ENCODE measurements at places on chromosomes 1 and 21.

GRCh38 chr1:19468397-19468956 lies 16.9 kb downstream of the CAPZB start:
- DNase-seq = peak; percentile 62

DNA sequence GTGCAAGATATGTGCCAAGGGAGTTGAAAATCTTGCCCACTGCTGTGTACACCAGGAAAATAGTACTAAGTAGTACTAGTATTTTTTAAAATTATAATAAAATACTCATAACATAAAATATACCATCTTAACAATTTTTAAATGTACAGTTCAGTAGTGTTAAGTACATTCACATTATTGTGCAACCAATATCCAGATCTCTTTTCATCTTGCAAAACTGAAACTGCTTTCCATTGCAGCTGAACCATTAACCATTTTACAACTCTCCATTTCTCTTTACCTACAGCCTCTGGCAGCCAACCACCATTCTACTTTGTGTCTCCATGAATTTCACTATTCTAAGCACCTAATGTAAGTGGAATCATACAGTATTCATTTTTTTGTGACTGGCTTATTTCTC lies 19.3 kb upstream of the RAB3GAP2 start:
- no peak for DNase-seq

- peak; percentile 5 for DNase-seq
These were observed 552 bp downstream of the DLGAP3 start for GRCh38 chr1:34928699-34929496.

GRCh38 chr1:190119683-190120082 lies 358.0 kb downstream of the BRINP3 start:
- DNase-seq = no peak

- DNase-seq = no peak
These were observed 64.5 kb upstream of the KCNK1 start for GRCh38 chr1:233549404-233549803.

GRCh38 chr1:34324879-34325440 lies 148.3 kb downstream of the C1orf94 start:
- DNase-seq = no peak

GRCh38 chr21:36695671-36696389 lies 3.1 kb upstream of the SIM2 start:
- DNase-seq = no peak

DNA sequence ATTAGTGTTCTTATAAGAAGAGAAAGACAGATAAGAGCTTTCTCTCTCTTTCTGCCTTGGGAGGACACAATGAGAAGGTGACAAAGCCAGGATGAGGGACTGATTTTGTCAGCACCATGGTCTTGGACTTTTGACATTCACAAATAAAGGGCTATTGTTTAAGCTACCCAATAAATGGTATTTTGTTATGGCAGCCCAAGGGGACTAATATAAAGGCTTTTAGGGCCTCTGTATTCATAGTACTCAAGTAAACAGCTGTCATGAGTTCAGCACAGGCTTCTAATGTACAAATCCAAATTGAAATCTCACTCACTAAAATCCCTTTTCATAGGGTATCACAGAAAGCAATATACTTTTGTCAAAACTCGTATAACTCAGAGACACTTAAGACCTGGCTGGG lies 242.7 kb downstream of the FAF1 start:
- DNase-seq = no peak

DNA sequence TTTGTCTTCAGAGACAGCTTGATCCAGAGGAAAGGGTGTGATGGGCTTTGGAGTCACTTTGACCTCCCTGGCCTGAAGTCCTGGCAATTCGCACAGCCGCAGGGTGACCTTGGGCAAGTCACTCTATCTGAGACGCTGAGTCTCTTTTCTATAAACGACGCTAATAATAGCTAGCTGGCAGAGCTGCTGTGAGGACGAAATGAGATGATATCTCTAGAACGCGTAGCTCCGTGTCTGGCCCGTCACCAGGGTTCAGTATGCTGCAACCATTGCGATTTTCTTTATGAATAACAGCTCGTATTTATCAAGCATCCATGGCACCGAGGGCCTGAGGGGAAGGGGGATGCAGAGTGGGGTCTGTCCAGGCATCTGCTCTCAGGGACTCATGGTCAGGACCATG lies 58.7 kb downstream of the IGSF21 start:
- DNase-seq = no peak

DNA sequence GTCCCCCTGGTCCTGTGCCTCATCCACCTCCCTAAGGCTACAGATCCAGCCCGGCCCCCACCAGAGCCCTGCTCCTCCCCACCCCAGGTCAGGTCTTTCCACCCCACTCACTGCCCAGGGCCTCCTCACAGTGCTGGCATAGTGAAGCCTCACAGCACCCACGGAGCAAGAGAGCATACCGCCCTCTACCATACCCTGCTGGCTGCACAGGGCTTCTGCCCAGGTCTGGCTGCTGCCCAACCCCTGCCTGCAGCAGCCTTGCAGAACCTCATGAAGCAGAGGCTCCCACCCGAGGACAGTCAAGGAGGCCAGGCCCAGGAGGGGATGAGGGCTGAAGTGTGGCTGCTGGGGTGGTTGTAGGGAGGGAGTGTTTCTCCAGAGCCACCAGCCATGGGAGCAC lies 19.7 kb upstream of the ARF1 start:
- DNase-seq = no peak

DNA sequence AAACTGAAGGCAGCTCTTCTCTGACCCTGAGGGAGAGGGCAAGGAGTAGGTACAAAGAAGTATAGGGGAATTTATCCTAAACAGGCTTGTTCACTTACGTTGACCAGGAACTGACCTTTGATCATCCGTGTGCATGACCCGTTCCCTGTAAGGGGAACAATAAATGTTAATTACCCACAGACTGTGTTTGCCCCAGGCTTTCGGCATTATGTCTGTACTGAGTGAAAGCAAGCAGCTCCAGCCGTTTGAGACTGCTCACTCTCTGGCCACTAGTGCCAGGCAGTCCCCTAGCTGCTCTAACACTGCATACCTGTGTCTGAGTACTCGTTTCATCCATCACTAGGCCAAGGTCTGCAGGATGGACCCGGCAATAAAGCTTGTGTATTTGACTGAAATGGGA lies 1365.3 kb downstream of the NCAM2 start:
- DNase-seq = no peak

Data from erythroblast (primary cell).